ENCODE measurements at places on chromosomes 16 and 17. TPM values are rescaled to one million over a fixed set of nuclear protein-coding genes. Genes with fewer than 3 reads are reported as not detected.

DNA sequence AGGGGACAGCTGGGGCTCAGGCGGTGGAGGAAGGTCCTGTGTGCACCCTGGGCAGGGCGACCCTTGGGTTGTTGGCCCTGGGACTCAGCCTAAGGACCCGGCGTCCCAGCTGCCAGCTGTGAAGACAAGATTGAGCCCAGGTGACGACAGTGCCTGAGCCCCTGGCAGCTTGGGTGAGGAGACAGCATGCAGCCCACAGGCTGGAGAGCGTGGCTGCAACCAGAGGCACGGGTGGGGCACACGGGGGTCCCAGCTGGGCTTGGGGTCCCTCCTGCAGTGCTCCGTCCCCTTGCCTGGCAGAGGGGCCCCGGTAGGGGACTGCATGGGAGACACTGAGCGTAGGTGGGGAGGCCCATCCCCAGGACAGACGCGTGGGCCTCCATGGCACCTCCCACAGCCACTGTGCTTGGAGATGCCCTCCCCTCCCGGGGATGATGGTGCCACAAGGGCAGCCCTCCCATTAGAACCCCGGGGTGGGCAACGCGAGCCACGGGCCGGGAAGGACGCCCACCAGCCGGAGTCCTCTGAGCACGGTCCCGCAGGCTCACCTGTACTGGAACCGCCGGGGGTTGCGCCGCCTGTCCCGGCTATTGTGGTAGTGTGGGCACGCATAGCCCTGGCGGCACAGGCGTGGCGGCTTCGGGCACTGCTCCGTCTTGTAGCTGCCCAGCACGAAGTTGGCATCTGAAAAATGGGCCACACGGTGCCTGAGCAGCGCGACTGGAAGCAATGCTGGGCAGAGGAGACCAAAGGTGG lies 15.5 kb downstream of the UNKL start:
- no peak overlapping the region for H3K27ac ChIP-seq
- H3K4me3 ChIP-seq, result no peak overlapping the region
- no peak for DNase-seq
- no peaks in the 10 kb centered on the region for H3K27me3 ChIP-seq
- H3K36me3 ChIP-seq, result peaks cover 18% of the 10 kb centered on the region
- H3K4me1 ChIP-seq, result no peaks in the 10 kb centered on the region

- no peak overlapping the region for H3K4me3 ChIP-seq
- H3K27me3 ChIP-seq, result no peaks in the 10 kb centered on the region
- no peak for DNase-seq
Measured at GRCh38 chr17:71405101-71405500, 715.7 kb upstream of the SOX9 start.

DNA sequence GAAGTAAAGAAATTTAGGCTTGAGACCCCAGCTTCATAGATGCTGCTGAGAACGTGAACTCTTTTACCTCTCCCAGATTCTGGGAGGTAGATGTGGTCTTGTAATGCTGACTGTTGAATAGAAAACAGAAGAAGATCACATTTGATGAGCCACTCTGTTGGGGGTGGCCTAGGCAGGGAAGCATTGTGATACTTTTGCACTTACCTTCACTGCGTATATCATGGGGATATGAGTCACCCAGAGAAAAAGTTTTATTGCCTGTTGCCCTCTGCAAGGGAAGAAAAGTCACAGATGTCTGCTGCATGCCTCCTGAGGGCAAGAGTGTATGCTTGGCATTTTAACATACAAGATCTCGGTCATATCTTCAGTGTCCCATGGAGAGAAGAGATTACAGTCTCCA lies 365.4 kb downstream of the SNX29 start:
- H3K27ac ChIP-seq, result no peak overlapping the region
- no peaks in the 10 kb centered on the region for H3K27me3 ChIP-seq
- H3K4me3 ChIP-seq, result no peak overlapping the region
- H3K36me3 ChIP-seq, result no peaks in the 10 kb centered on the region
- no peak for DNase-seq

TBC1D24 gene
- 18.7 TPM for total RNA-seq

NOG gene
- total RNA-seq, result 3.0 TPM

QRICH2 gene
- 1.6 TPM for total RNA-seq

SLC12A3 gene
- total RNA-seq, result not detected

All from body of pancreas (tissue), 4 donors.